DMS 273 treated with DMSO at 0.1 percent for 48 hours (cell line): ENCODE measurements at places on chromosomes 1 and 21.

- no peak for DNase-seq
Observed at GRCh38 chr1:198106011-198106410, 50.8 kb upstream of the NEK7 start.

DNA sequence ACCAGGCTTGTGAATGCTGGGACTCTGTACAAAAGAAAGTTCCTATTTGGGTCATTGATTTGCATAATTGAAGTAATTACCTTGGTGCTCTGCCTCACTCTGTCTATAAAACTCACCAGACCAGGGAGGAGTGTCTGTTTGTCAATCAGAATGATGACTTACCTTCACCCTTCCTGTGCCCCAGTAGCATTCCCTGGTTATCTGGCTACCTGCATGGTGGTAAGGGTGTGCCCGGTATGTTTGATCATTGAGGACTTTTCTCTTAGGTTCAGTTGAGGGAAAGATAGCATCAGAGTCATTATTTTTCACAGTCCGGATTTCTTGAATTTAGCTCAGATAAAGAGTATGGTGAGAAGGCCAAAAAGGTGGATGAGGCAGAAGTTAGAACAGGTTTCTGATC lies 190.0 kb downstream of the BRINP2 start:
- DNase-seq, result no peak

DNA sequence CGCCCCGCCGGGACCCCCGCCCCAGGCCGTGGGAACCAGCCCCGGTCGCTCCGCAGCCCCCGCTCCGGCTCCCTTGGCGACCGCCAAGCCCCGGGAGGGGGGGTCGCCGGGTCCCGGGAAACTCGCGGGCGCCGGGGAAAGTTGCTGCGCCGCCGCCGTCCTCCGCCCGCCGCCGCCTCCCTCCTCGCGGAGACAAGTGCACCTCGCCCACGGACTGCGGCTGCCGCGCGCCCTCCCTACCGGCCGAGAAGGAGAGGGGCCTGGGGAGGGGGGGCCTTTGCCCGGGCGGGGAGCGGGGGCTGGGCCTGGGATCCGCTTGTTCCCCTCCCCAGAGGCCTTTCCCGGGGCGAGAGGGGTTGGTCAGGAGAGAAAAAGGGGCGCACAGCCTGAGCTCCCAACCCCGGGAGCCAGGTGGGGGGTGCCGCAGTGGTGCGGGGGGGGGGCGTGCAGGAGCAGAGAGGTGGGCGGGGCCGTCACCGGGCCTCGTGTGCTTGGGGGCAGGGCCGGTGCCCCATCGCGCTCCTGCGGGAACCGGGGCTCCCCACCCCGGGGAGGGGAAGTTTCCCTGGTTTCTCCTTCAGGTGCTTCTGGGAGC lies 592 bp downstream of the AGRN start:
- DNase-seq, result no peak

DNA sequence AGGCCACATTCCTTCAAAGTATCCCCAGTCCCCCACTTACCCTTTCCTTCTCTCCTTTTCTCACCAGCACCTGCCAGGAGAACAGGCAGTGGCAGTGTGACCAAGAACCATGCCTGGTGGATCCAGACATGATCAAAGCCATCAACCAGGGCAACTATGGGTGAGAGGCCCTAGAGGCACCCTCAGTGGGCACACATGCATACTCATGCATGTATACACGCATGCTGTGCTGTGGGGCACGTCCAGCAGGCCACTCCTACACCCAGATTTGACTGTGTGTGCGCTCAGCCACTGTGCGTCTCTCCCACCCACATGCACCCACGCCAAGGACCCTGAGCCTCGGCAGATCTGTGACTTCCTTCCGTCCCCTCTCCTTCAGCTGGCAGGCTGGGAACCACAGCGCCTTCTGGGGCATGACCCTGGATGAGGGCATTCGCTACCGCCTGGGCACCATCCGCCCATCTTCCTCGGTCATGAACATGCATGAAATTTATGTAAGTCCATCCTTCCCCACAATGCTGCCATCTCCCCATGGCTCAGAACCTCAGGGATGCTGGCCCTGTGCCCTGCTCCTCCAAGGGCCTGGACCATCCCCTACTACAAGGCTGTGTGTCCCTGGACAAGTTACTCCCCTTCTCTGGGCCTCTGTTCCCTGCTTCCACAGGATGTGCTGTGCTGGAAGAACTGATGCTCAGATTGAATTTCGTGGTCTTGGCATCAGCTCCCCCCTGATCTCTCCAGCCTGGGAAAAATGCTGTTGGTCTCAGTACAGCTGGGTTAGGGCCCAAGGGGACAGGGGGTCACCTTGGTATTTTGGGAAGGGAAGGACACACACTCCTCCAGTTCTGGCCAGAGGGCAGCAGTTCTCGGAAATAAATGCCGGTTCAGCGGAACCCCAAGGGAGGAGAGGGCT lies 7.0 kb downstream of the TINAGL1 start:
- no peak for DNase-seq

DNA sequence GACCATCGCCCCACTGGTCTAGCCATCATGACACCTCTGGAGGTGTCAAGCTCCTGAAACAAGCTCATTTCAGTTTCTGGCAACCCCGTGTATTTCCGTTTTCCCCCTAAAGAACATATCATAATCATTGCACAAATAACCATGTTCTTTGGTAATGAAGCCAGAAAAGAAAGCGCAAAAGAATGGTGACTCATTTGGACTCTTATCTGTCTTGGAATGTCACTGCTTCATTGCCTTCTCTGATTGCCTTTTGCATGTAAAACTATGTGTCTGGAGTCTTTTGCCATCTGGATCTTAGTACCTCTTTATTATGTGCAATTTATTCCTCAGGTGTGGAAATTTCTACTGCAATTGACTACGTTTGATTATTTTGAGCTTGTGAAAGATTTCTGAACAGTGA lies 110.5 kb downstream of the COLGALT2 start:
- no peak for DNase-seq

DNA sequence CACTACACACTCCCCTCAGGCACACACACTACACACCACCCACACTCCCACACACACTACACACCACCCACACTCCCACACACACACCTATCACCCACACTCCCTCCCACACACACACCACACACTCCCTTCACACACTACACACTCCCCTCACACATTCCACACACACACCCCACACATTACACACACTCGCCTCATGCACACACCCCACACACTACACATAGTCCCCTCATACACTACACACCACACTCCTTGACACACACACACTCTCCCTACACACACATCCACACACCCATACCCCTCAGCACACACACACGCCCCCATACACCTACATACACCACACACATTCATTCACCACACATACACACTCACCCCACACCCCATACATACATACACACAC lies 31.0 kb upstream of the SELENON start:
- DNase-seq, result no peak

DNA sequence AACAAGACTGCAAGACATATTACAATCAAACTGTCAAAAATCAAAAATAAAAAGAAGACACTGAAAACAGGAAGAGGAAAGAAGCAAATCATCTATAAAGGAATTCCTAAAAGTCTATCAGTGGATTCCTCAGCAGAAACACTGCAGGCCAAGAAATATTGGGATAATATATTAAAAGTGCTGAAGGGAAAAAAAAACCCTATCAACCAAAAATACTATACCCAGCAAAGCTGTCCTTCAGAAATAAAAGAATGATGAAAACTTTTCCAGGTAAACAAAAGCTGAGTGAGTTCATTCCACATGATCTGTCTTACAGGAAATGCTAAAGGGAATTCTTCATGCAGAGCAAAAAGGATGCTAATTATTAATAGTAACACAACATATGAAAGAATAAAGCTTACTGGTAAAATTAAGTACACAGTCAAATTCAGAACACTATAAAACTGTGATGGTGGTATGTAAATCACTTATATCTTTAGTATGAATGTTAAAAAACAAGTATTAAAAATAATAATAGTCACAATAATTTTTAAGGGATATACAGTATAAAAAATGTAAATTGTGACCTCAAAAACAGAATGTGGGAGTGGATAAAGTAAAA lies 12.9 kb upstream of the ACP6 start:
- DNase-seq, result no peak

DNA sequence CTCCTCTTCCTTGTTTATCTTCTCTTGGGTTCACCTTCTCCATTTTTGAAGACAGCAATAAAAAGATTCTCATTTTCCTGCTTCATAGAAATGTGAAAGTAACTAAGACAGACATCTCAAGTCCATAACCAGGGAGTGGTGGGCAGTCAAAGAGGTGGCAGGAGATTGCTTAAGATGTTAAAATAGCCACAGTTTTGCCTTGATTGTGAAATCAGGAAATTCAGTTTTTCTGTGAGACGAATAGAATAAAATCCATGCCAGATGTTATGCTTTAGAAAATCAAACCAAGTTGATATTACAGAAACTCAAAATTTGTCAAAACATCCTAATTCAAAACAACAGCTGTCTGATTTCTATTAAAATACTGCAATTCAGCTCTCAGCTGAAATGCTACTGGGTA lies 57.2 kb downstream of the TNN start:
- DNase-seq, result no peak

- no peak for DNase-seq
Observed at GRCh38 chr1:73452522-73452921, 745.5 kb downstream of the LRRIQ3 start.

- DNase-seq, result no peak
Observed at GRCh38 chr1:197481101-197481500, 213.0 kb downstream of the CRB1 start.

DNA sequence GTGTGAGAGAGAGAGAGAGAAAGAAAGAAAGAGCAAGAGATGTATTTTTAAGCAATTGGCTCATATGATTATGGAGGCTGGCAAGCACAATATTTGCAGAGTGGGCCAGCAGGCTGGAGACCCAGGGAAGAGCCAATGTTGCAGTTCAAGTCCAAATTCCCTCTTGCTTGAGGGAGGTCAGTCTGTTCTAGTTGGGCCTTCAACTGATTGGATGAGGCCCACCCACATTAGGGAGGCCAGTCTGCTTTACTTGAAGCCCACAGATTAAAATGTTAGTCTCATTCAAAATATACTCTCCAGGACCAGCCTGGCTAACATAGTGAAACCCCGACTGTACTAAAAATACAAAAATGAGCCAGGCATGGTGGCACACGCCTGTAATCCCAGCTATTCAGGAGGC lies 8.6 kb upstream of the PARS2 start:
- DNase-seq, result no peak

GRCh38 chr1:230858918-230859729 lies 9.2 kb downstream of the C1orf198 start:
- no peak for DNase-seq

DNA sequence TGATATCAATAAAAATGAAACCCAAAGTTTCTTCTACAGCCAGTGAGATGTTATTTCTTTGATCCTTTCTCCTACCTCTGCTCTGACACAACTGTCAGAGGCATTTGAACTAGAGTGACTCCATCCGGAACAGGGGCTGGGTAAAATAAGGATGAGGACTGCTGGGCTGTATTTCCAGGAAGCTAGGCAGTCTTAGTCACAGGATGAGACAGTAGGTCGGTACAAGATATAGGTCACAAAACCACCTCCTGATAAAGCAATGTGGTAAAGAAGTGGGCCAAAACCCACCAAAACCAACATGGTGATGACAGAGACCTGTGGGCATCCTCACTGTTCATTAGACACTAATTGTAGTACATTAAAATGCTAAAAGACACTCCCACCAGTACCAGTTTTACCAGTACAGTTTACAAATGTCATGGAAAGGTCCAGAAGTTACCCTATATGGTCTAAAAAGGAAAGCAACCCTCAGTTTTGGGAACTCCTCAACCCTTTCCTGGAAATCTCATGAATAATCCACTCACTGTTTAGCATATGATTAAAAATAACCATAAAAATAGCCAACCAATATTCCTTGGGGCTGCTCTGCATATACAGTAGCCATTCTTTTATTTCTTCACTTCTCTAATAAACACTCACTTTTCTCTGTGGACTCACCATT lies 96.7 kb downstream of the GABPA start:
- no peak for DNase-seq

- DNase-seq, result no peak
Observed at GRCh38 chr21:29098156-29098555, 24.7 kb upstream of the CCT8 start.

DNA sequence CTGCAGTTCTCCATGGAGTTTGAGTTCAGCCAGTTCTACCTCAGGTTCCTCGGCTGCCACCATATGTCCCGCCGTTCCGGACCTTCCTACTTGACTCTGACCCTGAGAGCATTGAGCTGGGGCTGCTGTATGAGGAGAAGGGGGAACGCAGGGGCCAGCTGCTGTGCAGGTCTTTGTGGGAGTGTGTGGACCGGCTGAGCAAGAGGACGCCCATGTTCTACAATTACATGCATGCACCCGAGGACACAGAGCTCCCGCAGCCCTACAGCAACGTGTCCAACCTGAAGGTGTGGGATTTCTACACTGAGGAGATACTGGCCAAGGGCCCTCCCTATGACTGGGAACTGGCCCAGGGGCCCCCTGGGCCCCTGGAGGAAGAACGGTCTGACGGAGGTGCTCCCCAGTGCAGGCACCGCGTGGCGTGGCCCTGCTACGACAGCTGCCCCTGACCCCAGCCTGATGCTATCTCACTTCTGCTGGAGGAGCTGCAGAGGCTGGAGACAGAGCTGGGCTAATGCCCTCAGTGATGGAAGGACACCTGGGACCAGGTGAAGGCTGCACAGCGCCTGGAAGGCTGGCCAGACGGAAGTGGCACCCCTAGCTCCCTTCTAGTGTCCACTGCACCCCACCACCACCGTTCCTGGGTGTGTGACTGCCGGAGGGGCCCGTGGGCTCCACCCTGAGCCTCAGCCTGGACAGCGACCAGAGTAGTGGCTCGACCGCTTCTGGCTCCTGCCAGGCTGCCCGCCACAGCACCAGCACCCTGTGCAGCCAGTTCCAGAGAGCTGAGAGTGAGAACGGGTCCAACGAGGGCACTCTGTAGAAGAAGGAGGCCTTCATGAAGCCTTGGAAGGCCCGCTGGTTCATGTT lies 20.8 kb upstream of the NPPB start:
- DNase-seq, result no peak
